ENCODE measurements at places on chromosomes 12 and 14. TPM values are rescaled to one million over a fixed set of nuclear protein-coding genes. Genes with fewer than 3 reads are reported as not detected.

DNA sequence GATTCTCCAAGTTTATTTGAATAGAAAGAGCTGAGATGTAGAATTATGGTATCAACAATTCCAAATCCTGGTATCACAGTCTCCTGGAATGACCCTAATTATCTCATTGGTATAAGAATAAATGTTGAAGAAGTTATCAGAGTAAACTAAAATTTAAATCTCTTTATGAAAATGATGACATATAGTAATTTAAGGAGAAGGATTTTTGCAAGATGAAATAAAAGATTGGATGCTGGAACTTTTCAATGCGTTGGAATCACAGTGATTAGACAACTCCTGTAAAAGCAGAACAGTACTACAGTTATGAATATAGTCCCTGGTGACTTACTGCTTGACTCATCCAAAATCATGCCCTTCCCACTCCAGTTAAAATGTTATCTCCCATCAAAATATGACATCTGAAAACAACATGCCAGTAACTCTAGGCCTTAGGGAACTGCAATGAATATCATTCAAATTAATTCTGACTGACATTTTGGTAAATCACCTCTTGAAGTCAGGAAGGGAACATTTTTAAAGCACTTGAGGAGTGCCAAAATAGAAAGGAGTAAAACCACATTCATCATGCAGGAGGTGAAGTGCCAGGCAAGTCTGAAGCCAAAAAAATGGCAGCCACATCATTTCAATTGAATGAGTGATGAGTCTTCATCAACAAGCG, 197.8 kb upstream of the PRKD1 start:
- no peaks in the 10 kb centered on the region for H3K36me3 ChIP-seq
- H3K4me1 ChIP-seq = no peaks in the 10 kb centered on the region
- DNase-seq = no peak

DNA sequence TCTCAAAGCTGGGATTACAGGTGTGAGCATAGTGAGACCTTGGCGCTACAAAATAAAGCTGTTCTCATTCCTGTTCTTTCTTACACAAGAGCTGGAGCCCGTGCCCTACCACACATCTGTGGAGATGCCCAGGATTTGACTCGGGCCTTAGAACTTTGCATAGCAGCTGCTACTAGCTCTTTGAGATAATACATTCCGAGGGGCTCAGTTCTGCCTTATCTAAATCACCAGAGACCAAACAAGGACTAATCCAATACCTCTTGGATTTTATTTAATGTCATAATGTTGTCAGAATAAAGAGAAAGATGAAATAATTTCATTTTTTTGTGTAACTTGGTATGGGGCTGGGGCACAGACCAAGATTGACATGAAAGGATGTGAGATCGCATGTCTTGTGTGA, 7.6 kb downstream of the PNP start:
- DNase-seq = no peak
- no peaks in the 10 kb centered on the region for H3K36me3 ChIP-seq
- no peaks in the 10 kb centered on the region for H3K27me3 ChIP-seq
- H3K27ac ChIP-seq = peak overlapping the region; percentile 53

- no peak overlapping the region for H3K27ac ChIP-seq
- H3K27me3 ChIP-seq = peaks cover 3% of the 10 kb centered on the region
- H3K36me3 ChIP-seq = no peaks in the 10 kb centered on the region
- H3K4me1 ChIP-seq = no peaks in the 10 kb centered on the region
- no peak for DNase-seq
- H3K4me3 ChIP-seq = no peak overlapping the region
These were observed 12.1 kb upstream of the FBRSL1 start for GRCh38 chr12:132477703-132478432.

GRCh38 chr12:40986001-40986400, 202.1 kb upstream of the PDZRN4 start:
- no peak for DNase-seq
- H3K36me3 ChIP-seq = no peaks in the 10 kb centered on the region
- H3K27ac ChIP-seq = no peak overlapping the region
- no peaks in the 10 kb centered on the region for H3K4me1 ChIP-seq

Gene BDKRB1
- not detected for total RNA-seq

DNA sequence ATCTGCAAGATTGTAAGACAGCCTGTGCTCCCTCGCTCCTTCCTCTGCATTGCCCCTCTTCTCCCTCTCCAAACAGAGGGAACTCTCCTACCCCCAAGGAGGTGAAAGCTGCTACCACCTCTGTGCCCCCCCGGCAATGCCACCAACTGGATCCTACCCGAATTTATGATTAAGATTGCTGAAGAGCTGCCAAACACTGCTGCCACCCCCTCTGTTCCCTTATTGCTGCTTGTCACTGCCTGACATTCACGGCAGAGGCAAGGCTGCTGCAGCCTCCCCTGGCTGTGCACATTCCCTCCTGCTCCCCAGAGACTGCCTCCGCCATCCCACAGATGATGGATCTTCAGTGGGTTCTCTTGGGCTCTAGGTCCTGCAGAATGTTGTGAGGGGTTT, 37.4 kb downstream of the DAD1 start:
- no peaks in the 10 kb centered on the region for H3K27me3 ChIP-seq
- no peak overlapping the region for H3K27ac ChIP-seq
- H3K4me3 ChIP-seq = no peak overlapping the region
- H3K4me1 ChIP-seq = peaks cover 4% of the 10 kb centered on the region
- no peaks in the 10 kb centered on the region for H3K36me3 ChIP-seq
- DNase-seq = no peak

DNA sequence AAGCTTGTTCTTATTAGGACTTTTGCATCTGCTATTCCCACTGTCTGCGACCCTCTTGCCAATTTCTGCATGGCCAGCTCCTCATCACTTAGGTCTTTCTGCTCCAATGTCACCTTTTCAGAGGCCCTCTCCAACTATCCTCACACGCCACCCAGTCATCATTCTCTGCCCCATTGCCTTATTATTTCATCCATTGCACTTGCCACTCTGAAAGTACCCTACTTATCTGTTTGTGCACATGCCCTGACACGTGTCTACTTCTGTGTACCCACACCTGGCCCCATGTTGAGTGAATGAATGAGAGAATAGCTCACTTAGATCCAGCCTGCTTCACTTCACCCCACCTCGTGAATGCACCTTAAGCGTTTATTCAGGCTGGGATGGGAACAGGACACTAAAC, 218.7 kb upstream of the TBX3 start:
- DNase-seq = no peak
- no peak overlapping the region for H3K4me3 ChIP-seq
- no peaks in the 10 kb centered on the region for H3K36me3 ChIP-seq
- no peaks in the 10 kb centered on the region for H3K4me1 ChIP-seq

Gene SERPINA4
- total RNA-seq = not detected

DNA sequence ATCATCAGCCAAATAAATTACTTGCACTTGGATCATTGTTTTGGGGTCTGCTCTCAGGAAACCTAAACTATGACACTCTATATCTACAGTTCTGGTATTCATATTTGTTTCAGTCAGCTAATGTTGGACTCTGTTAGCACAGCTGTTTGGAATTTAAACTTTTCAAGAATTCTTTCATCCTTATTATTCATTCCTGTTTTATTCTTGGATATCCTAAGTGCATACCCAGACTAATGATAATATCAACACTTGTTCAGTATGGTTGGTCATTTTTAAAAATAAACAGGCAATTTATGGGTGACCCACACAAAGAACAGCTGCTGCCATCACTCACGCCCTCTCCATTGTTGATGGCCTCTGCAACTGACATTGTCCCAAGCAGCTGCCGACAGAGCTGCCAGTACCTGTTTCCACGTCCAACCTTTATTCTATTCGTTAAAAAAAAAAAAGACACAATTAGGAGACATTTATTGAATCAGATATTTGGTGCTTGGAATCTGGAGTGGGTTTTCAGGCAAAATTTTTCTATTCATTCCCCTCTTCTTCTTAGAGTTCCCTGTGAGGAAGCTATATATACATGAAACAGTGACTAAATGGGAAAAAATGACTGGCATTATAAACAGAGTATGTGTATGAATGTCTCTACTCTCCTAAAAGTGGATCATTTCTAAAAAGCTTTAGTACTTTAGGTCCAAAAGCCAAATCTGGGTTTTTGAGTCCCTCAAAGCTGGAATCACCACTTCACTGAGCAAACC, 252.1 kb upstream of the NAV3 start:
- no peak overlapping the region for H3K27ac ChIP-seq
- H3K4me3 ChIP-seq = no peak overlapping the region
- no peak for DNase-seq
- no peaks in the 10 kb centered on the region for H3K36me3 ChIP-seq

Gene TESPA1
- total RNA-seq = 0.23 TPM

GRCh38 chr14:53316504-53316903, 163.4 kb upstream of the DDHD1 start:
- H3K27ac ChIP-seq = no peak overlapping the region
- H3K27me3 ChIP-seq = no peaks in the 10 kb centered on the region
- no peak overlapping the region for H3K4me3 ChIP-seq
- DNase-seq = no peak
- H3K4me1 ChIP-seq = no peaks in the 10 kb centered on the region
- H3K36me3 ChIP-seq = no peaks in the 10 kb centered on the region

DNA sequence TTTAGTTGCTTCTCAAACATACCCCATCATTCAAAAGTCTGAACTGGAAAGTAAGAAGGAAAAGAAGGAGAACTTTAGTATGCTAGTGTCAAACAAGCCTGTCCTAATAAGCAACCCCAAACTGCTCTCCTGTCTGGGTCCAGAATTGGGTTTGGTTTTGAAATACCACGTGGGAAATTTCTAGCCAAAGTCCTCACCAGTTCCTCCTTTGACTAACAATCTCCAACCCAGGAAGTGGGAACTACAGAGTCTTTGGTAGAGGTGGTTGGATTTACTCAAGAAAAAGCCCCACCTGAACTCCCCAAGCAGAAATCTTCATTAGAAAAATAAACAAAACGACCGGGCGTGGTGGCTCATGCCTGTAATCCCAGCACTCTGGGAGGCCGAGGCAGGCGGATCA, 17.4 kb upstream of the EIF4B start:
- H3K4me1 ChIP-seq = no peaks in the 10 kb centered on the region
- H3K27me3 ChIP-seq = no peaks in the 10 kb centered on the region
- no peak overlapping the region for H3K27ac ChIP-seq

GRCh38 chr12:128976120-128976738, 123.0 kb downstream of the GLT1D1 start:
- H3K4me3 ChIP-seq = no peak overlapping the region
- H3K27ac ChIP-seq = no peak overlapping the region
- no peaks in the 10 kb centered on the region for H3K36me3 ChIP-seq
- peaks cover 18% of the 10 kb centered on the region for H3K27me3 ChIP-seq

Gene PPP1R13B
- total RNA-seq = 25.0 TPM

- no peak overlapping the region for H3K27ac ChIP-seq
- H3K27me3 ChIP-seq = no peaks in the 10 kb centered on the region
- no peaks in the 10 kb centered on the region for H3K36me3 ChIP-seq
- no peaks in the 10 kb centered on the region for H3K4me1 ChIP-seq
- no peak for DNase-seq
These were observed 34.7 kb downstream of the KICS2 start for GRCh38 chr12:64187370-64187769.
